ENCODE measurements at places on chromosomes 1 and 21.

- DNase-seq, result no peak
Measured at GRCh38 chr1:99964806-99965205, 5.0 kb upstream of the SLC35A3 start.

GRCh38 chr21:34219334-34220060, 144.3 kb upstream of the KCNE2 start:
- DNase-seq, result no peak

GRCh38 chr1:24250791-24251190, 63.7 kb upstream of the IFNLR1 start:
- DNase-seq, result no peak

DNA sequence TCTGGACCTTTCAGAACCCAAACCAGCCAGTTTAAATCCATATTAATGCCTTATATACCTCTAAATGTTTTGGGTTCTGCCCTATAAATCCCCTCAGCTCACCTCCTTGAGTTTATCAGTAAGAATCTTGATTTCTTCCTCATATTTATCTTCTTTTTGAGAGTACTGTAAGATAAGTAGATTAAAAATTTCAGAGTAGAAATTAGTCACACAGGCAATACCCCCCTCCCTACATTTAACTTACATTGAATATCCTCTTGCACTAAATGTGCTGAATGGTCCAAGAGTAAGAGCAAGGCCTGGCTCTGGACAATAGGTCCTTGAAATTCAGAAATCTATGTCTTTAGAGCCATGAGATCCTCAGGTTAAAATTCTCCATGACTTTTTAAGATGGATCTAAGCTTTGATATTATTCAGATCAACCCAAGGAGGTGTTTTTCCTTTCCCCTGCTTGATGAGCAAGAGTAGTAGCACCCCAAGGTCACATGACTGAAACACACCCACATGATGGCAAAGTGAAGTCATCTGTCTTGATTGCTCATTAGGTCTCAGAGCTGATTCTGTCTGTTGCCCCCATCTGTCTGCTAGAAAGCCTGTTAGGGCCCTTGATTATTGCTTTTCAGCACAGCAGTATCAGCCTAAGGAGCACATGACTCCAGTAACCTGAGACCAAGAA, 15.8 kb upstream of the NUP210L start:
- DNase-seq, result no peak

DNA sequence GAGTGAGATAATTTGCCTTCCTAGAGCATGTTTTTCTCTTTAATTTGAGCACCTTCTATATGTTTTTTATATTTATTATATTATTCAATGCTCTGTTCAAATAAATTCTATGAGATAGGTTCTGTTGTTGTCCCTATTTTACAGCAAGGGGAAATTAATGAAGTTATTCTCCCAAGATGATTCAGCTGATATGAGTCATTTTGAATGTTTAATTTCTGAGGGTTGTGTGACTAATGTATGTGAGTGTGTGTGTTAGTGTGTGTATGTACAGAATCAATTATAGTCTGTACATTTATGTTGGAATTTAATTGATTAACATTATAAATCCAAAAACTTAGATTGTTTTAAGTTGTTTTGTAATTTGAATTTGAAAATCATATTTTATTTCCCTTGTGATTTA, 1536.7 kb upstream of the B3GALT2 start:
- DNase-seq, result no peak

DNA sequence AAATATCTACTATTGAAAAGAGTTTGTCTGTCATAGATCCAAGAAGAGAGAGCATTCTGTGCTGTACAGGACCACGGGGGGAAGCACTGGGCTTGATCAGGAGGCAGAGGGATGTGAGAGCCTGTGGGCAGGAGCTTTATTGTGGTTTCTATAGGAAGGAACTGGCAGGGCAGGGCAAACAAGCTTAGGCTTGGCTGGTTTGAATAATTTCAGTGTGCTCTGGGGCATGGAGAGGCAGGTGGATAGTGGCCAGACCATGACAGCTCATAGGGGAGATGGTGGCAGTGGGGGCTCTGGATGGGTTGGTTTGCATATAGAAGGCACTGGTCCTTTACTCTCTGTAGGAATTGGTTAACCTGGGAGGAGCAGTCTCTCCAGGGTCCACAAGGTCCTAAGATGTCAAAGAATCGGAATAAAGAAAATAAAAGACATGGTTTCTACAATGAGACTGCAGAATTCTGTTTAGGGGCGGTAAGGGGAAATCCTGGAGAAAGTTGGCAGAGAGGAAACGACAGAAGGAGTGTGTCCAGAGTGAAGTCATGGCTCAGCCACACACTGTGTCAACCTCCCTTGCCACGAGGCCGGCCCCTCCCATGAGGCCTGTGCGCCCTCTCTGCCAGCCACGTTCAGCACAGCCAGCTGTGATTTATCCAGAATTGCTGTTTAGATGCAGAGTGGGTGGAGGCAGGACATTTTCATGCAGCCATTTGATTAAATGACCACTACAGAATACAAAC, 81.7 kb upstream of the PGBD5 start:
- no peak for DNase-seq

- DNase-seq, result no peak
Measured at GRCh38 chr1:53557830-53558738, 98.9 kb downstream of the DMRTB1 start.

DNA sequence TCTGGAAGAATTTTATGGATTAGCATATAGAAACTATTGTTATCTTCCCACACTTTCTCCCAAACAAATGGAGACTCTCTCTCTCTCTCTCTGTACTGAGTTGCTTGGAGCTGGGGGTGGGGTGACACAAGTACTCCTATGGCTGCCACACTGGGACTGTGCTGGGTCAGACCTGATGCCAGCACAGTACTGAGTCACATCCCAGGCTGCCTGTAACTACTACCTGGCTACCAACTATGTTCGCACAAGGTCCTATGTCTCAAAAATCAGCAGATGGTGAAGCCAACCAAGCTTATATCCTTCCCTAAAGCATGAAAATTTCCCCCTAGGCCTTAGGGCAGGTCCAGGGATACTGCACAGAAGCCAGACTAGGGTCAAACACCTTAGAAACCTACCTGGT, 66.6 kb downstream of the FAF1 start:
- DNase-seq, result no peak

DNA sequence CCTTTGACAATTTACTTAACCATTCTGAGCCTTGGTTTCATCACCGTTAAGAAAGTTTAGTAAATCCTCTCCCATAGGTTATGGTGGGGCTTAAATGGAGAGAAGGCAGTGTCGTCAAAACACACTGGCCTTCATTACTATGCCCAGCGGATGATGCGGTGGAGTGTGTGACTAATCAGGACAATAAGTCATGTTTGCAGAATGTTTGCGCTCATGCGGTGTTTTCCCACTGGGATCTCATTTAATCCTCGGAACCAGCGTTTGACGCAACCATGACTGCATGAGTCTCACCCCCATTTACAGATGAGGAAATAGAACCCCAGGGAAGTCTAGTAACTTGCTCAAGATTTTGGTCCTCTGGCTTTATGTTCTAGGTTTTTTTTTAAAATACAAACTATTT, 17.5 kb downstream of the SLC26A9 start:
- no peak for DNase-seq

DNA sequence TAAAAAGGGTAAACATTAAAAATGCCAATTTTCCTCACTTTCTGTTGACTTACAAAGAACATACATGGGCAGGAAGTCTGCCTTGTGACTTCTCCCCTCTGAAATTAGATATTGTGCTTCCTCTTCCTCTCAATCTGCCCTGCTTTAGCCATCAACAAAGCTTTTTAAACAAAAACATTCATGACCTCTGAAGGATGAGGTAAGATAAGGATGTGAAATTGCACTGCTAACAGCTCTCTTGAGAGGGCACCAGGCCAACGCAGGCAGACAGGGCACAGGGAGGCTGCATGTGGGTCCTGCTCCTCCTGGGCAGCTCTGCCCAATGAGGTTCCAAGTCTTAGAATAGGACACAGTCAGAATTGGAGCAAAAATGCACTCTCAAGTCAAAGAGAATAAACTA, 62.1 kb downstream of the DEGS1 start:
- no peak for DNase-seq

DNA sequence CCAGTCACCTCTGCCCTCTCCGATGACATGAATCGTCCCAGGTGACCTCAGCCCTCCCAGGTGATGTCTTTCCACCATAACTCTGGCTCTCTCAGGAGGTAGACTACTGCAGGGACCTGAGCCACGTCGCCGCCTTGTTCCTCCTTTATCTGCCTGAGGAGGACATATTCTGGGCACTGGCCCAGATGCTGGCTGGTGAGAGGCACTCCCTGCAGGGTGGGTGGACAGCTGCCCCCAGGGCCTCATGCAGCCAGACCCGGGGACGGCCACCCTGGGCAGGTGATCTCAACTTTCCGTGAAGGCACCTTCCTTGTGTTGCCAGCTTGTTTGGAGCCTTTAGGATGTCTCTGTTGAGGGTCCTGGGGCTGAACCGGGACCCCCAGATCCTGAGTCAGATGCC, 13.9 kb upstream of the ZBTB17 start:
- DNase-seq, result no peak

GRCh38 chr1:21647431-21648351, 21.5 kb downstream of the RAP1GAP start:
- DNase-seq, result no peak

- no peak for DNase-seq
Measured at GRCh38 chr1:87119541-87120140, 205.2 kb downstream of the HS2ST1 start.

- no peak for DNase-seq
Measured at GRCh38 chr1:18491168-18491567, 10.4 kb downstream of the KLHDC7A start.

DNA sequence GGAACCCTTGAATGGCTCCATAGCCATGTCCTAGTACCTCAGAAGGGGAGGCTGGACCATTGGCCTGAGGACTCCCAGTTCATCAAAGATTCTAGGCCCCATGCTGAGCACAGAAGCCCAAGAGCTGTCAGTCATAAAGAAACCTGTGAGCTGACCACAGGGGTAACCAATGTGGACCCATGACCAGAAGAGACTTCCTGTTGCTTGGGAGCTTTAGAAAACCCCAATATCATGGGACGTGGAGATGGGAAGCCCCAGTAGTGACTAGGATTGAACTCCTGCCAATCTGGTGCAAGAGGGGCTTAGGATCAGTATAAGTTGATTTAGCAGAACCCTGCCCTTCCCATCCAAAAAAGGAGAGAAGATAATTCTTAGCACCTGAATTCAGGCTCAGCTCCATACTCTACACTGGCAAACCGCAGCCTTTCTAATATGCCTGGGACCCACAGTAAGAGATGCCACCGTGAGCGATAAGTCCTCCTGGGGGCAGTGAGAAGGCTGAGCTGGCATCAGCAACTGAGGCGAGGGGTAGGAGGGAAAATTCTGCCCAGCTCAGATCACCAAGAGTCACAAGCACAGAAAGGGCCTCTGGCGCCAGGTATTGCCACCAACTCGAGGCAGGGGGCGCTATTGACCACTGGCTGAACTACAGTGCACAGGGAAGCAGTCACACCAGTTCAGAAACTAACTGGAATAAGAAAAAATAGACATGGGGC, 108.9 kb downstream of the CAPN8 start:
- no peak for DNase-seq

- no peak for DNase-seq
Measured at GRCh38 chr1:193283016-193283415, 96.6 kb upstream of the B3GALT2 start.

All from DMS 273 treated with DMSO at 0.1 percent for 48 hours (cell line).